ENCODE measurements at places on chromosomes 4 and X.
A peak's percentile ranks its signal among the peaks of the same experiment; 100 is the strongest.

DNA sequence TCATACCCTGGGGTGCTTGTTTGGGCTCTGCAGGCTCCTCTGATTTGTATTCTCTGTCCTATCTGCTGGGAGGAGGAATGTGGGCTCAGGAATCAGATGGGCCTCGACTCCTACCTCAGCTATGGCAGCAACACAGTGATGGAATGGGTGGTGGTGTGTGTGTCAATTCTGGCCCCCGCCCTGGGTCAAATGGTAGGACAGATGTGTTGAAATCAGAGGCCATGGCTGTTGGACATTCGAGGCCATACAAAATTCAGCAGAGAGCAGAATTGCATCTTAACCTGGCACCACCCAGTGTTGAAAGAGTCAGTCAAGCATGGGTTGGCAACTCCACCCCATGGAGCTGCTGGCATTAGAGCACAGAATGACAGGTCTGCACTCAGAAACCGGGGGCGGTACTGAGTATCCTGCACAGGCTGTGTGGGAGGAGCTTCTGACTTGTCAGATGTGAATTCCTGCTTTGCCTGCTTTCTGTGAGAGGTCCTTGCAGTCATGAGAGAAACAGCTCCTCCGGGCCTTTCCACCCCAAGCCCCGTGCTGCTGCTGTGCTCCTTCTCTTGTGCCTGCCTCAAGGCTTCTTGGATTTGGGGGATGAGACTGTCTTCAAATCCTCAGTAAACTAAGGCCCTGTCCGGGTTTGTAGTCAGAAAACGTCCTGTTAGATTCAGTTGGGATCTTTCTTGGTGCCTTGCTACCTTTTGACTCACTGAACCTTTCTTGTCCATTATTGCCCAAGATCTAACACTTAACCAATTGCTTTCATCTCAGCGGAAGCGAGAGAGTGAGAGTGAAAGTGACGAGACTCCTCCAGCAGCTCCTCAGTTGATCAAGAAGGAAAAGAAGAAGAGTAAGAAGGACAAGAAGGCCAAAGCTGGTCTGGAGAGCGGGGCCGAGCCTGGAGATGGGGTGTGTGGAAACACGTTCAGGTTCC is 13.0 kb downstream of the DKC1 start:
- peak; percentile 28 for DNase-seq

- no peak for DNase-seq
These were observed 902.5 kb downstream of the FAM133A start for GRCh38 chrX:94576367-94577004.

GRCh38 chr4:154984148-154984547 is 203.1 kb downstream of the RBM46 start:
- no peak for DNase-seq

DNA sequence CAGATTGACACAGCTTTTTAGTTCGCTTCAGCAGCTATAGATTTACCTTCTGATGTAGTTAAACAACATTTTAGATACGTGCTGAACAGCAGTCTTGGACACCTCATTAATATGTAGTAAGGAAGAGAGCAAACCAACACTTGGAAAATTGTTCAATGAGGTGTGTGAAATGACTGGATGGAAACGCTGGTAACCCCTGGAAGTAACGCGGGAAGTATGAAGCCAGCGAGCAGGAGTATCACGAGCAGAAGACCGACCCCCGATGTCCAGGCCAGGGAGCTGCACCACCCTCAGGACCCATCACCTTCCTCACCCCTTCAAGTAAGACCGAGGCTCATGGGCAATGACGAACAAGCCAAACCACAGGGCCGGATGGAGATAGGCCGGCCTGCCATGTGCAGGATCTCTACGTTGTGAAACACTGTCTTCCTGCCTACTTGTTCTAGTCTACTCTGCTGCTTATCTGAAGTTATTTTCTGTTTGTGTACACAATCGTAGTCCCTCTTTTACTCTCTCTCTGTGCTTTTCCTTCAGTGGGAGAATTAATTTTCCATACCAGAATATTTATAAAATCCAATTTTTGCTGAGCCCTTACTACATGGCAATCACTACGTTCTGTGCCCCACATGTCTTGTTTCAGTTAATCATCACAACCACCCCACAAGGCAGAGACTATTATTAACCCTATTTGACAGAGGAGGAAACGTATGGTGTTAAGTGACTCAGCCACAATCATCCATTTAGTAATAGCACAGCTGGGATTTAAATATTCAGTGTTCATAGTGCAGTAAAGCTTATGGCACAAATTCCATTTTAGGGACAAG is 221.7 kb downstream of the APBB2 start:
- no peak for DNase-seq

- DNase-seq = no peak
These were observed 194.8 kb downstream of the AFF2 start for GRCh38 chrX:148695255-148695654.

All from activated T-cell treated with anti-CD3 and anti-CD28 coated beads, Interleukin-2, amount 50 U/mL, for 4 hours (primary cell).